Cerebellar cortex (tissue), 1 donor: ENCODE measurements at places on chromosomes 12 and 14.

- no peak for DNase-seq
Observed at GRCh38 chr14:68513838-68514607, 278.8 kb downstream of the ZFP36L1 start.

DNA sequence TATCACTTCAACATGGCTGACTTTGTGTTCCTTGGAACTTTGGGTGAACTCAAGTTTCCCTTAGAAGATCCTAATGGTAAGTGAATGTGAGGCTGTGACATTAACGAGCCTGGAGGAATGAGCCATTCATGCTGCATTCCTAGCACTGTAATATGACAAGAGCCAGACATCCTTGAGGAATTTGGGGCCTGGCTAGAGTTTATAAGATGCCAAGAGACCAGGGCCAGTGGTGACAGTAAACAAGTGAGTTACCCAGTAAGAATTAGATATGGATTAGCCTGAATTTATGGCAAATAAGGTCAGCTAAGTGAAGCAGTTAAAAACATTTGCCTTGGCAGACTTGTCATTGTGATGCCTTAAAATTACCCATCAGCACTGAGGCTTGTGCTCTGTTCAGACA is 232.4 kb downstream of the AKAP6 start:
- no peak for DNase-seq

- DNase-seq = no peak
Observed at GRCh38 chr14:75823334-75823733, 158.5 kb downstream of the TGFB3 start.

DNA sequence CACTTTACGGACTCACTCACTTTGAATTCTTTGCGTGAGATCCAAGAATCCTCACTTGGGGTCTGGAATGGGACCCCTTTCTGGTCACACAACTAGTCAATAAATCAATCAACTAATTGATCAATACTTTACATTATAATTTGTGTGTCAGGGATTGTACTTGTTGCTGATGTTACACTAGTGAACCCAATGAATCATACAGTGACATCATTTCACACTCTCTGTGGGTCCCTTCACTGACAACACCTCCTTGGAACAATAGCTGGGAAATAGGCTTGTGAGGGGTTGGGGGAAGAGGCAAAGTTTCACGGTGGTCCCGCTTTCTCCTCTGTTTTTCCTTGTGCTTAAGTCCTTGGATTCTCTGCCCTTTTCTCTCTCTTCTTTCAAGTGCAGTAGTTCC is 35.0 kb downstream of the TPH2 start:
- no peak for DNase-seq

- no peak for DNase-seq
Observed at GRCh38 chr12:98901189-98901588, 256.1 kb downstream of the APAF1 start.

GRCh38 chr14:38342803-38343202 is 86.9 kb upstream of the CLEC14A start:
- DNase-seq = no peak

GRCh38 chr14:89443042-89443629 is 26.1 kb upstream of the FOXN3 start:
- no peak for DNase-seq

DNA sequence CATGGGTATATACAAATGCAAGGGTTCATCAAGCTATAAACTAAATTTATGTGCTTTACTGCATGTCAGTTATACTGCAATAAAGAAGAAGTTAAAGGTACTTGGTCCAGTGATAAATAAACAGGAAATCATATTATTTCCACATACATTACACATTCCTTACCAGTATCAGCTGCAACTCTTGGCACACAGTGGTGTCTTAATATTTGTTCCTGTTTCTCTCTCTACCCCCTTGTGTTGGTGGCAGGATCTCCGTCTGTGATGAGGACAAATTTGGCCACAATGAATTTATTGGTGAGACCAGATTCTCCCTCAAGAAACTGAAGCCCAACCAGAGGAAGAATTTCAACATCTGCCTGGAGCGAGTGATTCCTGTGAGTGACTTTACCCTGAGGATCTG is 19.2 kb upstream of the OAS1 start:
- no peak for DNase-seq

GRCh38 chr14:69107407-69108003 is 45.4 kb downstream of the DCAF5 start:
- DNase-seq = peak; percentile 78

- no peak for DNase-seq
Observed at GRCh38 chr12:25491396-25492325, 61.4 kb downstream of the LMNTD1 start.

DNA sequence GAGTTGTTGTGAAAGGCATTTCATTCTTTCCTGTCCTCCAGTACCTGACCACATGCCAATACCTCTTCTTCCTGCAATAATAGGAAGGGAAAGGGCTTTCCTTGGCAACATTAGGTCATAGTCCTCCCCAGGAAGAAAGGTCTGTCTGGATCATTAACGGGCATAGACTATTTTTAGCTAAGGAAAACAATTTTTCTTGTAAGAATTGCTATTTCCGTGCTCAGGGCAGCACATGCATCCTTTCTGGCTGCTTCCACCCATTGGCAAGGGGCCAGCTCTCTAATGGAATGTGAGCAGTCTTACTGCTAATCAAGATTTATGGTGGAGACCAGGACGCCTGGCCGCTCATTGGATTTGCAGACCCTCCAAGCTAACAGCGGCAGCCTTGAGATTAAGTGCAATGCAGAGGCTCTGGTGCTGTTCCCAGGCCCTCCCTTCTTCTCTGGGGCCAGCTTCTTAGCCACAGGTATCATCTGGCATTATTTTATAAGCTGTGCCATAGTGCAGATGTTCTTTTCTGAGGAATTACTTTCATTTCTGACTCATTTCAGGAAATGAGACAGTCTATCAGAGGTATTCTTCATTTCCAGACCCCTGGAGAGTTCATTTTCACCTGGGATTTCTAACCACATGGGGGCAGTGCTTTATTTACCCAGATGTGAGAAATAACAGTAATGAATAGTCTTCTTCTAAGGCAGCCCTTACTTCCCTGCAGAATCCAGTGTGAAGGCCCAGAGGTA is 52.9 kb downstream of the ANO6 start:
- DNase-seq = peak; percentile 31

GRCh38 chr14:93090826-93091555 is 24.7 kb downstream of the ITPK1 start:
- peak; percentile 48 for DNase-seq

DNA sequence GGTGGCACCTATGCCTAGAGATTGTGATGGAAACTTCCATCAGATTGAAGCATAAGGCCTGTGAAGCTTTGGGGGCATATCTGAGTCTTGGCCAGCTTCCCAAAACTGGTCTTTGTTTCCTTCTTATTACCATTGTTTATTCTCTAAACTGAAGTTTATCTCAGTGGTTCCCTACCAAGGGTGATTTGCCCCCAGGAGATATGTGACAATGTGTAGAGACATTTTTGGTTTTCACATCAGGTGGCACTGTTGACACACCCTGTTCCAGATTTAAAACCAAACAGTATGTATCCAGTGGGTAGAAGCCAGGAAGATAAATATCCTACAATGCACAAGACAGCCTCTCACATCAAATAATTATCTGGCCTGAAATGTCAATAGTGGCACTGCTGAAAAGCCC is 22.1 kb downstream of the RASSF9 start:
- peak; percentile 36 for DNase-seq

GRCh38 chr14:99133636-99134515 is 138.1 kb downstream of the BCL11B start:
- no peak for DNase-seq

- DNase-seq = no peak
Observed at GRCh38 chr14:60691383-60692113, 32.6 kb downstream of the SIX4 start.

- no peak for DNase-seq
Observed at GRCh38 chr12:122235741-122236140, 9.9 kb upstream of the DIABLO start.

- no peak for DNase-seq
Observed at GRCh38 chr12:97173688-97174410, 266.8 kb downstream of the NEDD1 start.

DNA sequence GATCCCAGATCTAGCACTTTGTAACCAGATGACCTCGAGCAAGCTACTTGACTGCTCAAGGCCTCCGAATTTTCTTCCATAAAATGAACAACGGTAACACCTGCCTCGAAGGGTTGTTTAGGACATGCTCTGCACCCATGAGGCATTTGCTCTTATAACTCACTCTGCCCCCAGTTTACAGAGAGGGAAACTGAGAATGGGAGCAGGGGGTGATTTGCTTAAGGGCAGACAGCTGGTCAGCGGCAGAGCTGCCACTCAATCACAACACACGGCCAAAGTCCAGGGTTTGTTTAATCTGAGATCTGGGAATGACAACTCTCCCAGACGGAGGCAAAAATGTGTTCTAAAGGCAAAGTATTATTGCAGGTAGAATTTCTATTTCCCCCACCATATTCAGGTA is 156.3 kb downstream of the RIMBP2 start:
- no peak for DNase-seq
